ENCODE measurements at places on chromosomes 13 and 19.
A peak's percentile ranks its signal among the peaks of the same experiment; 100 is the strongest.

GRCh38 chr19:49333811-49334288, 1.4 kb upstream of the CD37 start:
- peak; percentile 20 for DNase-seq

DNA sequence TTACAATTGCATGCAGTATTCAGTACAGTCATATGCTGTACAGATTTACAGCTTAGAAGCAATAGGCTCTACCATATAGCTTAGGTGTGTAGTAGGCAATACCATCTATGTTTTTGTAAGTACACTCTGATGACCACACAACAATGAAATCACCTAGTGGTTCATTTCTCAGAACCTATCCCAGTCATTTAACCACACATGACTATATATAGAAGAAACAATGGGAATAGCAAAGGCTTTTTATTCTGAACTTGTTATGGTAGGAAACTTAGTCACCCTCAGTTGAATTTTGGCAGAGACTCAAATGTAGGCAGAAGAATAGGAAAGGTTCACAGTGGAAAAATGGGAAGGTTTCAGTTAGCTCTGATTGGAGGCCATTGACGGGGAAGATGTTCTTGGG, 1075.1 kb upstream of the MIR17HG start:
- DNase-seq, result no peak

GRCh38 chr13:104389691-104390090, 1323.5 kb upstream of the SLC10A2 start:
- no peak for DNase-seq

- DNase-seq, result no peak
These were observed 209.5 kb downstream of the ABCC4 start for GRCh38 chr13:95091755-95092154.

DNA sequence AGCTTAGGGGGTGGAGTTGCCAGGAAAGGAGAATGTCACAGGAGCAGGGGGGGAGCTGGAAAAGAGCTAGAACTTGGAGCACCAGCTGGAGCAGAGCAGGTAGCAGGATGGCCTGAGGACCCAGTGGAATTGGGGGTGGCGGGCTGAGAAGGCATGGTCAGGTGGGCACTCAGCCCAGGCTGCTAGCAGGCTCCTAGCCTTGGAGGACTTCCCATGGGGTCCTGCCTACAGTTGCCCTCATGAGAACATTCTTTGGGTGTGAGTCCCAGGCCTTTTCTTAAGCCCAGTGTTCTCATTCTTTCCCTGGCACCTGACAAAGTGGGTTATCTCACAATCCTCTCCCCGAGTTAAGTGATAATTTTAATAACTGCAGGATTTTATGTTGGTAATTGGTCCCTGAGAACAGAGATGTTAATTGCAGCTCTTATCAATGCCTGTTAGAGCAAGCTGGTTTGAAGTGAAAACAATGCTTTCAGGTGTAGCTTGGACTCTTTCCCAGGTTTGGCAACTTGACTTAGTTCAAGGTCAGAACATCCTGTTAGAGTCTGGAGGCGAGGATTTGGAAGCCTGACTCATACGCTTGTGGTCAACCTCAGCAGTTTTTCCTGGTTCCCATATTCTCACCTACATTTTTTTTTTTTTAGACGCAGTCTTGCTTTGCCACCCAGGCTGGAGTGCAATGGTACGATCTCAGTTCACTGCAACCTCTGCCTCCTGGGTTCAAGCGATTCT, 18.1 kb upstream of the OLFM4 start:
- DNase-seq, result no peak

GRCh38 chr19:49953416-49953815, 7.6 kb downstream of the SIGLEC11 start:
- peak; percentile 32 for DNase-seq

GRCh38 chr13:112772929-112773328, 83.1 kb downstream of the ATP11A start:
- no peak for DNase-seq

- no peak for DNase-seq
These were observed 6.6 kb downstream of the CACNA1A start for GRCh38 chr19:13499692-13500091.

DNA sequence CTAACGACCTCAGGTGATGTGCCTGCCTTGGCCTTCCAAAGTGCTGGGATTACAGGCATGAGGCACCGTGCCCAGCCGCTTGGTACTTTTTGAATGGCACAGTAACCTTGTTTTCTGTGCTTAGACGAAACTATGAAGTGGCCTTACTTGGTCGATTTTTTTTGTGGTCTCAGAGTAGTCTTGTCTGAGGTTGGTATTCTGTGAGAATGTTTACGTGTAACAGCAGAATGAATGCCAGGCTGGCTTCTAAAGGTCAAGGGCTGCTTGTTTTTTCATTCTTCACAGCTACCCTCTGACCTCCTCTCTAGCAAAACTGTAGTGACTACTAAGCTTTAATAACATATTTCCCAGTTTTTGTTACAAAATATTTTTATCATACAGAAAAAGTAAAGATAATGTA, 313.3 kb downstream of the GPC6 start:
- no peak for DNase-seq

GRCh38 chr13:33904431-33904830, 86.5 kb downstream of the RFC3 start:
- no peak for DNase-seq

- peak; percentile 21 for DNase-seq
These were observed 1.6 kb downstream of the MYH14 start for GRCh38 chr19:50204811-50205675.

GRCh38 chr13:71949441-71949840, 82.4 kb upstream of the DACH1 start:
- no peak for DNase-seq

Data from Ammon's horn (tissue), 1 donor.